Stimulated activated CD8-positive, alpha-beta memory T cell treated with anti-CD3 and anti-CD28 coated beads, Interleukin-2, amount 100 ng/mL, for 1 hour (primary cell): ENCODE measurements at places on chromosomes 7 and 10.

DNA sequence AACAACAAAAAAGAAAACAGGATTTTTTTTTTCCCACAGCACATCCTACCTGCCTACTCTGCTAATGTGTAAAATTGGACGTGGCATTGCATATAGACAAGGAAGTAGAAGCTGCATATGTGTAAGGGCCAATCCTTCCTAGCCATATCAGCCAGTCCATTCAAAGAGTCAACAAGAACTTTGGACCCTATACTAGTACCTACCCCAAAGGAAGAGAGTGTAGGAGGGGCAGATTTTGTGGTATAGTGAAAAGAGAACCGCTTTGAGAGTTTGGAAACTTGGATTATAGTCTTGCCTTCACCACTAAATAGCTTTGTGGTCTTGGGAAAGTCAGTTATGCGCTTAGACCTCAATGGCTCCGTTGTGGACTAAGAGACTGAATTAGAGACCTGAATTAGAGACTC is 12.1 kb upstream of the MCU start:
- no peak for DNase-seq

- DNase-seq = no peak
Observed at GRCh38 chr10:123140983-123141390, 5.2 kb downstream of the HMX3 start.

GRCh38 chr7:80907612-80908011 is 11.2 kb downstream of the SEMA3C start:
- no peak for DNase-seq

GRCh38 chr7:26409661-26410547 is 118.2 kb downstream of the SNX10 start:
- DNase-seq = no peak

DNA sequence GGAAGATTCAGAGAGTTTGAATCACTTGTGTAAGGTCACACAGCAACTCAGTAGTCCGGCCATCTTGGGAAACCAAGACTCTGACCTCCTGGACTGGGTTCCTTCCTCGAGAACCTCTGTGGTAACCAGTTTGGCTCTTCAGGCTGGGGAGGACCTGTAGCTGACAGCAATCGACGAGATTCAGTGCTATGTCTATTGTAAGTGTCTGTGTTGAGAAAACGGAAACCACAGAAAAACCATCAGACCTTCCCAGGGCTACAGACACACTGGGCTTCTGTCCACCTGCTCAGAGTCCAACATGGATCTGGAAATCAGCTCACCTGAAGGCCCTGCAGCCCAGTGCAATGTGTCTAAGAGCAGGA is 403.7 kb downstream of the RPS24 start:
- DNase-seq = no peak

DNA sequence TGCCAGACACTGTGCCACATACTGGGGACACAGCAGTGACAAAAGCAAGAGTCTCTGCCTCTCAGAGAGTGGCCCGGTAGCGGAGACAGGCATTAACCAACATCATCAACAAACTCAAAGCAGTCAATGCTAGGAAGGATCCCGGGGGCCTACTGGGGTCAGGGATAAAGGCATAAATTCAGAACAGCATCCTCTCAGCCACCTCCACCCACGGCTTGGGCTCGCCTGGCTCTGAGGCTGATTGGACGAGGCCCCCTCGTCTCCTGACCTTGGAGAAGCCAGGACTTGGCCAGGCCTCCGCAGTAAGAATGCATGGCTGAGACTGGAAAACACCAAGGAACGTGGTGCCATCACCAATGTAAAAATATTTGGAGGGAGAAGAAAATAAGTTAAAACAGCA is 102.1 kb downstream of the ARHGAP22 start:
- DNase-seq = no peak

GRCh38 chr10:42952349-42952748 is 124.5 kb upstream of the RET start:
- DNase-seq = no peak

- DNase-seq = no peak
Observed at GRCh38 chr10:28425422-28425821, 107.5 kb upstream of the WAC start.

DNA sequence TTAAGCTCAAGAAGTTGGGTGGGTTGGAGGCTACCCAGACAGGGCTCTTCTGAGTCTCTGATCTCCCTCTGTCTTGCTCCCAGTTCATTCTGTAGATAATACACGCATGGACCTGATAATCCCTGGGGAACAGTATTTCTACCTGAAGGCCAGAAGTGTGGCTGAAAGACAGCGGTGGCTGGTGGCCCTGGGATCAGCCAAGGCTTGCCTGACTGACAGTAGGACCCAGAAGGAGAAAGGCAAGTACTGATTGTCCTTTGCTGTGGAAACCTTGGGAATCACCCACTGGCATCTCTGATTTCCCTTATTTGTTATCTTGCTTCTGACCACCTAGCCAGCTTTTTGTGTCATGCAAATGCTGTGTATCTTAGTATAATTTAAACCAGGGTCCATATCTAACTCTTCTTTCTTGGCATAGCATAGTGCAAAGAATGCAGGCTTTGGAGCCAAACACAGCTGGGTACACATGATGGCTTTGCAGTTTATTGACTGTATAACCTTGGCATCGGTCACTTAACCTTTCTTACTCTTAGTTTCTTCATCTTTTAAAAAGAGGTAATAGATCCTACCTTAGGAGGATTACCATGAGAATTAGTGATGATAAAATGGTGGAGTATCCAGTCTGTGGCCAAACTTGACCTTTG is 18.0 kb downstream of the PLEKHA8 start:
- DNase-seq = no peak

DNA sequence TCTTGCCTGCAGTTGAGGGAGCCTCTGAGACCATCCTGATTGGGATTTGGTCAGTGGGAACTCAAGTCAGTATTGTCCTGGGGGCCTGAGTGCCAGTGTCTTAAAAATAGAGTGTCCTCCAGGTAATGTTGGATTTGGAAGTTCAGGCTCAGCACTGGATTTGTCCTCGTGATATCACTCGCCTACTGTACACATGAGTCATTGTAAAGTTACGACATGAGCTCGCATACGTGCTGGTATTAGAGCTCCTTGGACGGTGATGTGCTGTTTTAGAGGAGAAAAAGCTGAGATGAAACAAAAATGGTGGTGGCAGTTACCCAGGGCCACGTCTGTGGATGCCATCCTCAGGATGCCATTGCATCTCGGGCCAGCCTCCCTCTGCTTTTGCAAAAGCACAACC is 78.2 kb downstream of the MGMT start:
- DNase-seq = no peak

DNA sequence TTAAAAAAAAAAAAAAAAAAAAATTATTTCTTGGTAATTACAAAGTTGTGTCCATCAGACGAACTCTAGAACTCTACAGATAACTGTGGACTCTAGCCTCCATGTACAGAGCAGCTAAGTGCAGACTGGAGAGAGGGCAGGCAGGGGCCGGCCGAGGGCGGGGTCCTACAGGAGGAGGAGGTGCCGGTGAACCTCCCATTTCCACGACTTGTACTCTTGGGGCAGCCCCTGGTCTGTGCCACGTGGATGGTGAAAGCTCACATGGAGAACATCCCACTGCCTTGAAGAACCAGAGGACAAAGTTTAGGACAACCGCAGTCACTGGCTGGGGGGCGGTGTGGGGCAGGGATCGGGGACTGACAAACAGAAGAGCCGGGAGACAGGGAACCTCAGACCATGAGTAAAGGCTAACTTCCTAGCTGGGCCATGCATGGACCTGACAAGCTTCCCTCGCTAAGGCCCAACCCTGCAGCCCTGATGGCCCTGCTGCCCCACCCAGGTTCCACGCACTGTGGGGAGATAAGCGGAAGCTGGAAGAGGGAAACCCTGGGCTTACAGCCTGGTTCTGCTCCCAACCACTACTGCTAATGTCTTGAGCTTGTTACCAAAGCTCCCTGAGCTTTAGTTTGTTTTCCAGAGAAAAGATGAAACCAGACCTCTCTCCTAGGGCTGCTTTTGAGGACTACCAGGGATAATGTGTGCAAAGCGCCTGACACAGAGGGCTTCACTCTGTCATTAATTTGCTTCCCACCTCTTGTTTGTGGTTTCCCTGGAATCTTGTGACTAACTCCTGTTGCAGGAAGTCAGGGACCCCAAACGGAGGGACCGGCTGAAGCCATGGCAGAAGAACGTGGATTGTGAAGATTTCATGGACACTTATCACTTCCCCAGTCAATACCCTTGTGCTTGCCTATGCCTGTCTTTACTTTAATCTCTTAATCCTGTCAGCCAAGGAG is 16.1 kb upstream of the SEC61G start:
- no peak for DNase-seq

- no peak for DNase-seq
Observed at GRCh38 chr10:72509941-72510340, 115.9 kb downstream of the MICU1 start.

- DNase-seq = no peak
Observed at GRCh38 chr10:70403483-70404035, 386 bp upstream of the EIF4EBP2 start.

DNA sequence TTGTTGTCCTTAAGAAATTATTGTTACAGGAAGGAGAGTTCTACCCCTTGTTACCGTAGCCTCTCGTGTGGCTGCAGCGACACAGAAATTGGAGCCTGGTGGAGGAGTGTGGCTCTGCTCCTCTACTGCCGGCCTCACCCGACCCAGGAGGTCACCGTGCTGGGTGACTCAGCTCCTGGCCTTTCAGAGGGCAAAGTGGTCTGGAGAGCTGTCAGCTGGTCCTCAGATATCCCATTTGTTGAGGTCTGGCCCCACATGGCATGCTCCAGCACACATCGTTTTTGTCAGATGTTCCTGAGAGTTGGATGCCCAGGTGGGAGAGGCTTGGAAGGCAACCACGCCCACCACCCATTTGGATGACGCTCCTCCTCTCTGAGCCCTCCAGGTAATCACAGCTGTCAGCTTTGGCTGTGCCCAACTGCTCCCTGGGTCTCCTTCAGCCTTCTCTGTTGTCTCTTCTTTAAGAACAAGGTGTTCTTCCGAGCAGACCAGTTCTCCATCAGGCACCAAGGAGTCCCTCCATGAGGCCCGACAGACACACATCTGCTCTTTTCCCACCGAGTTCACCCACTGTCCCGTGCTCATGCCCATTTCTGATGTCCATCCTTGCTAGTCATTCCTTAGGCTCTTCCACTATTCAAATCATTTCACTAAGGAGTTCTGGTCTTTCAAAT is 80.3 kb downstream of the RAMP3 start:
- DNase-seq = no peak

- DNase-seq = no peak
Observed at GRCh38 chr7:38632411-38632810, 1.2 kb upstream of the AMPH start.

DNA sequence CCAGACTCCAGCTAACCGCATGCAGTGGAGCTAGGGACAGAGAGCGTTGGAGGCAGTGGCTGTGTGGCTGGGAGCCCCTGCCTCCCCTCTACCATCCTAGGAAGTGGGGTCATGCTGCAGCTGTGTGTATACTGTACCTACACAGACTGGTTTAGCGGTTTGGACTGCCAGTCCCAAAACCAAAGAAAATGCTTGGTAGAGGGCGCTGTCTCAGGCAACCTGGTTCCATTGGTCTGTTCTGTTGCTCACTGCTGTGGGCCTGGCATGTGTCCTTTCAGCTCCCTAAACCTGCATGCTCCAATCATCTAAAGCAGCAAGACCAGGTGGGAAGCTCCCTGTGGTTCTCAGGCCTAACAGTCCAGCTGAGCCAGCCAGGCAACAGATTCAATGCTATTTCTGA is 4.5 kb downstream of the RBP4 start:
- DNase-seq = no peak

DNA sequence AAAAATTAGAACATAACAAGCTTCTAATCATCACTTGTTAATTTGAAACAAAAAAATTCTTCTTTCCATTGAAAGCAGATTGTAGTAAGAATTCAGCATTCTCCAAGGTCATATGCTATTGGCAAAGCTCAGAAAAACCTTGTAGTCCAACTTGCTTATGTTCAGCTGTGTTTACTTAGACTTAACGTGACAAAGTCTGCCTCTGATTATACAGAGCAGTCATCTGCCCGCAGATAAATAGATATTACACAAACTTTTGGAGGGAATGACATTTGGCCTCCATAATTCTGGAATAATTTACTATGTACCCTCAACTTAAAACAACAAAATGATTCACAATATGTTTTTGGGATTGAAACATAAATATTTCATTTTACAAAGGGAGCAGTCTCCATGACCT is 45.8 kb downstream of the MKX start:
- DNase-seq = no peak
